Left renal pelvis (tissue), 4 donors: ENCODE measurements at places on chromosomes 1 and 21.

- DNase-seq, result no peak
Measured at GRCh38 chr1:175197531-175197930, 5.0 kb upstream of the KIAA0040 start.

GRCh38 chr21:27129215-27129614 is 162.3 kb upstream of the ADAMTS5 start:
- no peak for DNase-seq

GRCh38 chr1:183651612-183652011 is 1.5 kb downstream of the APOBEC4 start:
- DNase-seq, result no peak

DNA sequence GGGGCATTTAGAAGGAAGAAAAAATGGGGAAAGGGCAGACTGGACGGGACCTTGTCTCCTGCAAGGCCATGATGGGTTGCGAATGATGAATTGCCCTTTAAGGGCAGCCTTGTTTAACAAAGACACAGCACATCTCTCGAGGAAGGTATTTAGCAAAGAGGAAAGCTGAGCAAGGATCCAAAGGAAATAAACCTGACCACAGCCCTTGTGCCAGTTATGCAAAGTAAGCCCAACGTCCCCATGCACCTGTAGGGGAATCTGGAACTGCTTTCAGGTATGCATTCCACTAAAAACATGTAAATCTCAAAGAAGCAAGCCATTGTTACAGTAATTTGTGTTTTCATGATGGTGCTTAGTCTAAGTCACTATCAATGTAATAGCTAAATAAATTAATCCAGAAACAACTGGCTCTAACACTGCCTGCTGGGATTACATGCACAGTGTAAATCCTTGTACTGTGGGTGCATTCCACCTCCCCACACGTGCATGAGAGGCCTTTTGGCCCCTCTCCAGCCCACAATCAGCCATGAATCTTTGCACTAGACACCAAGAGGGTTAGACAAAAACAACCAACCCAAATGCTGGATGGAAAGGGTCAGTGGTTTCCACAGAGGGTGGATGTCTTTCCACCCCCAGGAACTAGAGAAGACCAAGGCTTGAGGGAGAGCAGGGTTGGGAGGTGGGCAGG is 228.8 kb upstream of the KAZN start:
- DNase-seq, result no peak

DNA sequence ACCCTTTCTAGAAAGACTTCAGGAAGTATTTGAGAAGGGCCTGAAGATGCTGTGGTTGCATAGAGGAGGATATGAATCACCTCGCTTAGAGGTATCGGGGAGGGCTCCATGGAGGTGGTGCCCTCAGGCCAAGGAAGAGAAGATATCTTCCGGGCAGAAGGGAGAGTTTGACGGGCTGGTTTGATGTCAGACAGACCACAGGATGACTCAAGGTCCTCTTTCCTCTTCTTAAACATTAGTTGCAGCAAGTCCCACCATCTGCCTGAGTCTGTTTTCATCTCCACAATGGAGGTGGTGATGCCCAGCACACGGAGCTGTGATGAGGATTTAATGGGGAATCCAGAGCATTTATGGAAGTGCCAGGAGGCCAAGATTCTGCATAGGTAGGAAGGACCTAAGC is 25.1 kb upstream of the RUNX3 start:
- no peak for DNase-seq

- no peak for DNase-seq
Measured at GRCh38 chr1:241136389-241136788, 220.6 kb downstream of the RGS7 start.

GRCh38 chr1:221289103-221289502 is 409.9 kb downstream of the HLX start:
- no peak for DNase-seq

DNA sequence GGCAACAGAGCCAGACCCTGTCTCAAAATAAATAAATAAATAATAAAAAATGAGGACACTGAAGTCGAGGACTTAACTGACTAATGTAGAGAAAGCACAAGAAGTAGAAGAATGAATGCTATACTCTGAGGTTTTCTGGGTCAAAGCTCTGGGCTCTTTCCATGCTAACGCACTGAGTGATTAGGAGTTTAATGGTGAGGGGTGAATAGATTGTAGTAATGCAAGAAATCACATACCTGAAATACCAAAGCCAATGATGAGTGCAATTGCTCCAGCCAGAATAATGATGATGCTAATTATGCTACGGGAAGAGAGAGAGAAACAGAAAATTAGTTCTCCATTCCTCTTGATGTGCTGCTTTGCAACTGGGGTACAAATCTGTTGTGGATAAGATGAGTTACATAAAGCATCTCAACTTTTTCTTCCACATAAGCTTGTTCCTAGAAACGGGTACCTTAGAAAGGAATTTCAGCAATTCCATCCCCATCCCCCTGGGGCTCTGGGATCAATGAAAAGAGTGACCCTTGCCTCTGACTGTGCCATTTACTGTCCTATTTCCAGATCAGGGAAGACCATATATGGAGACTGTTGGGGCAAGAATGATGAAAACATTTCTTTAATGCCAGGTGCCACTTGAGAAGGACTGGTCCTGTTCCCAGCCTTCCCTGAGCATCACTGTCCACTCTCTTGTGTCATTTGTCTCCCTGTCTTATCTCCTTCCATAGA is 40.7 kb downstream of the VTCN1 start:
- DNase-seq, result no peak

- DNase-seq, result no peak
Measured at GRCh38 chr21:19781881-19782652, 1216.1 kb upstream of the NCAM2 start.

GRCh38 chr1:69252696-69253095 is 315.0 kb upstream of the LRRC7 start:
- no peak for DNase-seq

DNA sequence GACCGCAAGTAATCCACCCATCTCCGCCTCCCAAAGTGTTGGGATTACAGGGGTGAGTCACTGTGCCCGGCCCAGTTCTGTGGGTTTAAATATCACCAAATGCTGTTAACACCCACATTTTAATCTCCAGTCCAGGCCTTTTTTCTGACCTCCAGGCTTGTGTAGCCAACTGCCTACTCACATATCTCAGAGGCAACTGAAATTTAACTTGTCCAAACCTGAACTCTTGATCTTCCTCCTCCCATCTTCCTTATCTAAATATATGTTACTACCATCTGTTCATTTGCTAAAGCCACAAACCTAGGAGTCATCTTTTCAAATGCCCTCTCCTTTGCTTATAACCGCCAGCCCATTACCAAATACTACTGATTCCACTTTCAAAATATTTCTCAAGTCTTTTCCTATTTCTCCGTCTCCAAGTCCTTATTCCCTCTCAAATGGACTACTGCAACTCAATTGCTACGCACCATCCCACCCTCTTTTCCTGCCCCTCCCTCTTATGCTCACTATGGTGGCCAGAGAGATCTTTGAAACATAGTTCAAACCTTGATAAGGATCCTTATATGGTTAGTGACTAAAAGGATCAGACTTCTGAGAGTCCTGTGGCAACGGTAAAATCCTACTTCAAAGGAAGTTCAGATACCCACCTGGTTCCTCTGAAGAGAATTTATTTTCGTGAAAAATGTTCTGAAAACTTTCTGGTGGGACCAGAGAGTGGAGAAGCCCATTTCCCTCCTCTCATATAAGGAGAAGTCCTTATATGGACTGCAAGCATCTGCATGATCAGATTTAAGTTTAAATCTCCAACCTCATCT is 78.5 kb upstream of the CDC42BPA start:
- DNase-seq, result no peak

- DNase-seq, result no peak
Measured at GRCh38 chr1:52695627-52696026, 2.5 kb downstream of the COA7 start.

GRCh38 chr1:172753964-172754363 is 95.1 kb downstream of the FASLG start:
- no peak for DNase-seq

- no peak for DNase-seq
Measured at GRCh38 chr1:157091668-157092273, 7.8 kb downstream of the ETV3L start.

GRCh38 chr1:46550751-46551231 is 656 bp downstream of the KNCN start:
- no peak for DNase-seq

DNA sequence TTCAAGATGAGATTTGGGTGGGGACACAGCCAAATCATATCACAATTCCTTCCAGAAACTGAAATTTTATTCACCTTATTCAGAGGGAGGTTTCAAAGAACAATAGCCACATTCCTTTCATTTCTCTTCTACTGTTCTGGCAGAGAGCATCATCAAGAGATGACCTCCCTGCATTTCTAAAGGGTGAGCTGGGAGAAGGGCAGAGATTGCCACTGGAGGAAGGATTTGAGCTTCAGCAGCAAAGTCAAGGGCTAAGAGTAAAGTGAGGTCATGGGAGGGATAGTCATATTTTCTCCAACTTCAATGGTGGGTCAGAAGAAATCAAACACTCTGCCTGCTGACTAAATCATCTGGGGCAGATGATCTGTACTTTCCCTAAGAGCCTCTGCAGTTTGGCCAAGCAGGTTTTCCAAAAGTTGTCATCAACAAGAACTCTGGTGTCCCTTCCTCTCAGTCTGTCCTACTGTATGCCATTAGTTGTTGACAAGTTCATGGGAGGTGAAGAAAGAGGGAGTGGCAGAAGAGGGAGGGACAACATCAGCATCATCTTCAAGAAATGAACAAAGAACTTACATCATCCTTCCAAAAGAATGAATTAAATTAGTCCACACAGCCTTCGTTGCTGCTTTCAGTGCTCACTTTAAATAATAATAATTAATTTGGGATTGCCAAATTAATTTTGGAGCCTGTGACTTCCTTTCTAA is 298.3 kb downstream of the ASTN1 start:
- DNase-seq, result no peak

- no peak for DNase-seq
Measured at GRCh38 chr1:58804853-58805565, 21.2 kb upstream of the JUN start.

GRCh38 chr1:4425892-4426291 is 228.5 kb upstream of the AJAP1 start:
- DNase-seq, result no peak

- no peak for DNase-seq
Measured at GRCh38 chr1:67817319-67817718, 15.9 kb downstream of the GNG12 start.

GRCh38 chr1:219161371-219161770 is 12.3 kb upstream of the LYPLAL1 start:
- no peak for DNase-seq

GRCh38 chr1:68051475-68051874 is 1.0 kb upstream of the DIRAS3 start:
- no peak for DNase-seq

DNA sequence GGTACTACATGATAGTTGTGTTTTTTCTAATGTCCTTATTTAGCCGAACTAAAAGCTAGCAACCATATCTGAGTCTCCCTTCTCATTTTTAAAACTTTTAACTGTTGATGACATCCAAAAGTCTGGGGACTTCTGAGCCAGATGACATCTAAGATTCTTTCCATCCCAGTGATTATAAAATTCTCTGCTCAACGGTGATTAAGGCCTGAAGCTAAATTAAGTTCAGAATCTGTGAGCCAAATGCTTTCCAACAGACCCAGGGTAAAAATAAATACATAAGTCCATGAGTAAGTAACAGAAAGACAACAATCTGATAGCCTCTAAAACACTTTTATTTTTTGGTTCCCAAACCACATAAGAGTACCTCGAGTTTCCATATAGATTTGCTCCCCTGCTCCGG is 13.1 kb upstream of the PTP4A2 start:
- DNase-seq, result no peak

GRCh38 chr1:94271373-94271772 is 34.0 kb upstream of the ARHGAP29 start:
- no peak for DNase-seq

DNA sequence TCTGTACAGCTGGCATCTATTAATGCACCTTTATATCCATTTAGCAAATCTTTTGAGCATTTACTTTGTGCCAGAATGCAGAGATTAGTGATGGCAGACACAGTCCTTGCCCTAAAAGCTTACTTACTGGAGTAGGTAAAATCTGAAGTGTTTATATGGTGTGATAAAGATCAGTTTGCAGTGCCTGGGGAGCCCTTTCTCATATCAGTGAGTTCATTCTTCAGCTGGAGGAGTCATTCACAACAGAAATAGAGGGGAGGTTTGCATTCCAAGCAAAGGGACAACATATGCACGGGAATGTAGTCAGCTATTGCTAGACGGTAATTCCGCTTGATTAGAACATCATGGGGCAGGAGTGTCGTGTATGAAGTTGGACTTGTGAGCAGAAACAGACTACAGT is 8.4 kb downstream of the SLC35F3 start:
- DNase-seq, result no peak

DNA sequence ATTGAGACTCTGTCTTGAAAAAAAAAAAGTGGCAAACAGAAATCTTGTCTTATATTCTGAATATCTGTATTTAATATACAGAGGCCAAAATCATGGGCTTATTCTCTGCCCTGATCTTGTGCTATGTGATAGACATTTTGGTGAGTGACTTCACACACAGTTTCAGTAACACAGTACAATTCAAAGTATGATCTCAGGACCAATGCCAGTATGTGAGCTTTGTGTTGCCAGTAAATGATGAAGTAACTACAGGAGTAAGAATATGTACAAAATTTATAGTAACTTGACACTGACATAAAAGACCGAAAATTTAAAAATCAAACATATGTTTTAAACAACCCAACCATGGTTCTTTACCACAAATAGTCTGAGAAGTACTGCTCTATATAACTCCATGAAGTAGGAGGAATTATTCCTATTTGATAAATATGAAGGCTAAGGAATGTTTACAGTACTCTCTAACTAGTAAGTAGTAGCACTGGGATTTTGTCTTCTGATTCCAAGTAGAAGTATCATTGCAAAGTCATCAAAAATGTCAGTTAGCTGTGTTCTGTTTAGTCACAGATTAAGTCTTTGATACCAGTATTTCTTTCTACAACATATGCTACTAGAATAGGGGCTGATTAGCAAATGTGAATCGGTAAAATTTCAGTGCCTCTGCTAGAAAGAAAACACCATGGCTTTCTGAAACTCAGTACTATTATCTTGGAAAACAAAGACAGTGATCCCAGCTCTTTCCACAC is 25.3 kb downstream of the DPH5 start:
- no peak for DNase-seq

- no peak for DNase-seq
Measured at GRCh38 chr1:204154568-204155255, 2.9 kb upstream of the ETNK2 start.
